Islet precursor cell (in vitro differentiated cells): ENCODE measurements at places on chromosomes 4 and X.

DNA sequence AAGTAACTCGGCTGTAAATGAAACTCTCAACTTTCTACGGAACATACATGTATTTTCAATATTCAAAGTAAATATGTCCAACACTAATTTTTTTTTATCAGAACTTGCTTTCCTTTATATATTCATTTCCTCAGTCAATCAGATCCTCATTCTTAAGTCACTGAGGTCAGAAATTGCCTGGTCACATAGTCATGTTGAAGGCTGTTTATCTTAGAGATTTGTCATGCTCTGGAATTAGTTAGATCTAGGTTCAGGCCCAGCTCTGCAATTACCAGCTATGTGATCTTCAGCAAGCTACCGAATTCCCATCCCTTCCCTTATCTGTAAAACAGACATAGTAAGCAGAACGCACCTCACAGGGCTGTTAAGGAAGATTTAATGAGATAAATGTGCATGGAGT lies 228.8 kb downstream of the SPCS3 start:
- DNase-seq: no peak

DNA sequence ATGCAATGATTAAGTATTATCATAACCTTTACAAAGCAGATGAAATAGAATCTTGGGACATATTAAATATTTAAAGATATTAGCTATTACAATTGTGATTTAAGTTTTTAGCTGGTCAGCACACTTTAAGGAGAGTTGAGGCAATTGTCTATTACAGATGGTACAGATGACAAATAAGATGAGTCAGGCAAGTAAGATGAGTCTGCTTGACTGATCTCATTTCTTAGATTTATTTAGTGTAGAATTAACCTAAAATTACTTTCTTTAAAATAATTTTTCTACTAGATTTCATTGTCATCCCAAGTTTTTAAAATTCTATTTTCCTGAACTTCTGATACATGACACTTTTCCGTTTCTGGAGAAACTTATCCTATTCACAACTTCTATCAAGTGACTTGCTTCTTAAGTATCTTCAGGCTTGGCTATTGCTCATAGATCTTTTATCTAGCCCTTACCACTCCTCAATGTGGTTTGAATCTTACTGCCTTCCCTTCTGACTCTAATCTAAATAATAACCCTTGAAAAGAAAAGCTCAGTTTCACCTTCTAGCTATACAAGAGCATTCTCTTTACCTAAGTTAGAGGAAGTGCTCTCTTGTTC lies 32.9 kb downstream of the CXCL1 start:
- no peak for DNase-seq

DNA sequence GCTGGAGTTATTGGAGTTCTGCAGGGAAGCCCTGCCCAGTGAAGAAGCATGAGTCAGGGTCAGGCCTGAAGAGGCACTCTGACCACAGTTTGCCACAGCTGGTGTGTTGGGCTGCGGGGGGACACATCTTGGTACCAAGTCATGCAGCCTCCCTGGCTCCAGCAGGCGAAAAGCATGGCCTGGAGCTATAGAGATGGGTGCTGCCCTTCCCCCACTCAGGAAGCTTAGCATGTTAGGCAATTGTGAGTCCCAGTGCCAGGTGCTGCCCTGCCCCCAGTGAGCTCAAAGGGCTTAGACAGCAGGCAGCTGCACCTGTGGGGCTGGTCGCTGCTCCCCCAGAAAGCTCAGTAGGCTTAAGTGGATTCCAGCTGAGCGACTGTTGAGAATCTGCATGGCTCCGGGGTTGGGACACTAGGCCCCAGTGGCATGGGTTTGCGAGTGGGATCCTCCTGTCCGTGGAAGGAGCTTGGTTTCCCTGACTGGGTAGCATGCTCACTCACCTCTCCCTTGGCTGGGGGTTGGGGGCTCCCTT lies 755.5 kb downstream of the GLUD2 start:
- DNase-seq: no peak

DNA sequence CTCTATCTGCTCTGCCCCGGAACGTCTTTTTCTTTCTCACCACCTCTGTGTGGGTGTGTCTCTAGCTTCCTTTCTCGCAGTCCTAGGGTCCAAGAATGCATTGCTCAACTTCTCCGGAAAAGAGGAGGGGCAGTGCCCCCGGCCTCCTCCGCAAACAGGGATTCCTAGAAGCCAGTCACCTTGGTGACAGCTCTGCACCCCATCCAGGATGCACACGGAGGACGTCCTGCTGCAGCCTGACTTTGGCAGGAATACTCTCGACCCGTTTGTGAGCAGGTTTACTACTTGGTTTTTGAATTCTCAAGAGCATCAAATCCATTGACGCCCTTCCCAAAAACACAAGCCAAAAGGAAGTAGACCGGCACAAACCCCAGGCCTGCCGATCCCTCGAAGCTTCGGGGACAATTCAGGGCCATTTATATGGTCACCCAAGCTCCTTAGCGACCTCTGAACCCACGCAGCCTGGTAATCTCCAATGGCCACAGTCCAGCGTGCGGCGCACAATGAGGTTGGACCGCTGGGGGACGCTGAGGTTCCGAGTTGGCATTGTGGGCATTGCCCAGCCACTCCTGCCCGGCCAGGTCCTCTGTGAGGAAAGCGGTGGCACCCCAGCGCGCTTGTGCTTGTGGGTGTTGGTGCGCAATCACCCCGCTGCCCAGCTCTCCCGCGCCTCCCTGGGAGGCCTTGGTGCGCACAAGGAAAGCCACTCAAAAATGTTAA lies 9.8 kb downstream of the NKX3-2 start:
- DNase-seq: peak; percentile 60

DNA sequence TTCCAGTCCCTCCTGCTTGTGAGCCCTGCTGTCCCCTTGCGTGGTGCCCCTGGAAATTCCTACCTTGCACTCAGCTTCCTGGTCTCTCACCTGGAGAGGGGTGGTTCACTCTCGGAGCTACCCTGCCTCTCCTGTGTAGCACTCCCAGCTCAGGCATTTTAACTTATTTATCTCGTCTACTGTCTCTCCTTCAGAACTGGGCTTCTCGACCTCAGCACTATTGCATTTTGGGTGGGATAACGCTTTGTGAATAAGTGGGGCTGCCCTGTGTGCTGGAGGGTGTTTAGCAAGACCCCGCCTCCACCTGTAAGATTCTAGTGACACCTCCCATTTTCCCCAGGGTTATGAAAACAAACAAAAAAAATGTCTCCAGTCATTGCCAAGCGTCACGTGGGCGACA lies 56.0 kb upstream of the SORCS2 start:
- no peak for DNase-seq

DNA sequence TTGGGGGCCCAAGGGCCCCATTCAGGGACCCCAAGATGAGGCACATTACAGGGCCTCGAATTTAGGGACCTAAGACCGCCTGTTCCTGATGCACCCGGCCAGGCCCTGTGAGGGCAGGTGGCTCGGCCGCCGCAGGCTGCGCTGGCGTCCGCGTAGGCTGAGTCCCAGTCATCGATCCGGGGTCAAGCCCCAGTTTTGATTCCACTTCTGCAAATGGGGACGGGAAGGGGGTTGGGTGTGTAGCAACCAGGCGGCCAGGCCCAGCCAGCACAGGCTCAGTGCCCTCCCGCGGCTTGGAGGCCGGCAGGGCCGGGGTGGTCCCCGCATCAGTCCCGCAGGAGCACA lies 327 bp downstream of the PNPLA4 start:
- no peak for DNase-seq

DNA sequence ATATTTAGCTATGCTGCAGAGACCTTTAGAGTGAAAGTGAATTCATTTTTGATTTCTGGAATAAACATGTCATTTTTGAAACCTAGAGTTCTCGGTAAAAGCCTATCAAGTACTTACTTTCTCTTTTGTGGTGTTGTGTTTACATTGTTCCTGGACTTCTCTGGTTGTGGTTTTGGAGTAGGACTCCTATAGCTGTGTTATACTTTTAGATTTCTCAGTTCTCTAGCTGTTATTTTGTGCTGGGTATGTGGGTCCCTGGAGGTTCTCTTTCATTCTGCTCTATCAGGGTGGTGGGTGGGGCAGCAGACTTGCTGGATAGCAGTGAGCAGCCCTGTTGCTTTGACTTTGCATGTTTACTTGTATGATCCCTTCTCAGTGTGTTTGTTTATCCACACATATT lies 25.6 kb upstream of the MSMO1 start:
- DNase-seq: no peak

GRCh38 chrX:20796450-20796849 lies 529.7 kb upstream of the RPS6KA3 start:
- no peak for DNase-seq

DNA sequence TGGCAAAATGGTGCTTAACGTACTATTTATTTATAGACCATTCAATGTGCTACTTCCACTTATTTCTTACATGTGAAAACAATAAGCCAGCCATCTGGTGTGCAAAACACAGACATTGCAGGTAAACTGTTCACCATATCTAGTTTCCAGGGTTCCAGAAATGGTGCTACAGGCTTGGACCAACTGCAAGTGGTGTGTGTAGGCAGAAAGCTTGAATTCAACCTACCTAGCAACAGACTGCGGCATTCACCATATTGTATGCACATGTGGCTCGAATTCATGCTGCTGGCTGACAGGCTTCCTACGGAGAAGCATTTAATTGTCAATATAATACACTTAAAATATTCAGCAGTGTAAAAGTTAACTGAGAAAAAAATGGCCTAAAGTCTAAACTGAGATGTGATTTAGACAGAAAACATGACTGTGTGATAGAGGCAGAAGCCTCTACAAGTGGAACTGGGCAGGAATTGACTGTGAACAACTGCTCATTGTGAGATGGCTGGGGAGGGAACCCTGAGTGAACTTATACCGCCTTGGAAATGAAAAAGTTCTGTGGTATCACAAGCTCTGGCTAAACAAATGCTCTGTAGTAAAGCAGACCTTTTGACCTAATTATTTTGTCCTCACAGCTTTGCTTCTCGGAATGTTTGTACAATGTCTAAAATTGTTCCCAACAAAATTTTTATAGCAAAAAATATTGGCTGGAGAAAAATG lies 434.7 kb downstream of the GRIA2 start:
- DNase-seq: no peak

DNA sequence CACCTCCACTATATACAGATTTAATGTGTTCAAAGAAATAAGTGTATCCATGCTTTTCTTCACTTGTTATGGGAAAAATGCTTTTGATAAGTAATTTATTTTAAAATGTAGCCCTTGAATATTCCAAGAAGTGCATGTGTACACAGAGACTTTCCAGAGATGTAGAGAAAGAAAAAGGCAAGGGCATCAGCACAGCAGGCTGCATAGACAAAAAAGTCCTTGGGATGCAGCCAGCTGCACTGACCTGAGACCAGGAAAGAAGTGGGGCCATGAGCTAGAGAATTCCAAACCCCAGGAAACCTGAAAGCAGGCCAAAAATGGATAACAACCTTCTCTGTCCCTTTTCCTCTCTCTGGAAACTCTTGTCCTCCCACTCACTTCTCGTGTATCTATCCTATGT lies 51.6 kb upstream of the PRDM8 start:
- DNase-seq: no peak
